Left colon (tissue), 2 donors: ENCODE measurements at places on chromosomes 2 and 18. TPM values are rescaled to one million over a fixed set of nuclear protein-coding genes. Genes with fewer than 3 reads are reported as not detected.

GRCh38 chr2:224196810-224197209, 157.7 kb upstream of the SERPINE2 start:
- DNase-seq = no peak

GRCh38 chr2:145022666-145023333, 502.9 kb upstream of the ZEB2 start:
- no peak for DNase-seq

- DNase-seq = no peak
Measured at GRCh38 chr2:50116096-50117010, 915.6 kb downstream of the NRXN1 start.

ERICH2 gene
- total RNA-seq = not detected

SCYGR7 gene
- total RNA-seq = not detected

VWC2L gene
- total RNA-seq = not detected

GLS gene
- total RNA-seq = 51.3 TPM

ATP8B1 gene
- total RNA-seq = 248 TPM

DAW1 gene
- total RNA-seq = not detected
